ENCODE measurements at places on chromosomes 16 and 17.

- no peak for DNase-seq
Measured at GRCh38 chr16:72992142-72992601, 55.8 kb downstream of the ZFHX3 start.

- DNase-seq: no peak
Measured at GRCh38 chr17:3896108-3896967, 3.5 kb upstream of the CAMKK1 start.

DNA sequence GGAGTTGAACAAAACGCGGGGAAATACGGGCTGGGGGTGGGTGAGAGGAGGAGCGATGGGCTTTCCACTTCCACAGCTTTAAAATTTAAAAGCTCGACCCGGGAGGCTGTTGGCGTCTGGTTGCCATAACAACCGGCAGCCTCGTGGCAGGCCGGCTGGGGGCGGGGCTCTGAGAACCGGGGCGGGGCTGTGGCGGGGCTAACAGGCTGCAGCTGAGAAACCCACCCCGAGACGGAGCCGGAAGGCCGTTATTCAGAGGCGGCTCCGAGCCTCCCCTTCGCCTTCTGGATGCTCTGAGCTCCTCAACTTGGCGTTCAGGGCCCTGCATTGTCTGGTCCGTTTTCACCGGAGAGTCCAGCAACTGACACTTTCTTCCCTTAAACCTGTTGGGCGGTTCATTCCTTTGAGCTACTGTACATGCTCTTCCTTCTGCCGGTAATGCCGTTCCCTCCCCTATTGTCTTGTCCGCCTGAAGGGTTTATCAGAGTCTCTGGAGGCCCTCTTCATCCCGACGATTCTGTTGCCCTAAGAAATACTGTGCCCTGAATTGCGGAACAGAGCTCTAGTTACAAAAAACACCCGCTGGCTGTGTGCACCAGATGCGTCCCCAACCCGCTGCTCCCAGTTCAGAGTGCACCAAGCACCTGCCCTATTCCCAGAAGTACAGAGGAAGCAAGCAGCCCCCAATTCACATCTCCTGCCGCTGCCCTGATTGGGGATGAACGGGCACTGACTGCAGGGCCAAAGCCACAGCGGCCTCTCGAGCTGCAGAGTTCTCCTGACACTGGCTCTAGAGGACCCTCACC lies 596 bp downstream of the DNAAF8 start:
- peak; percentile 93 for DNase-seq

GRCh38 chr16:30997725-30998711 lies 12.4 kb downstream of the STX1B start:
- DNase-seq: no peak

DNA sequence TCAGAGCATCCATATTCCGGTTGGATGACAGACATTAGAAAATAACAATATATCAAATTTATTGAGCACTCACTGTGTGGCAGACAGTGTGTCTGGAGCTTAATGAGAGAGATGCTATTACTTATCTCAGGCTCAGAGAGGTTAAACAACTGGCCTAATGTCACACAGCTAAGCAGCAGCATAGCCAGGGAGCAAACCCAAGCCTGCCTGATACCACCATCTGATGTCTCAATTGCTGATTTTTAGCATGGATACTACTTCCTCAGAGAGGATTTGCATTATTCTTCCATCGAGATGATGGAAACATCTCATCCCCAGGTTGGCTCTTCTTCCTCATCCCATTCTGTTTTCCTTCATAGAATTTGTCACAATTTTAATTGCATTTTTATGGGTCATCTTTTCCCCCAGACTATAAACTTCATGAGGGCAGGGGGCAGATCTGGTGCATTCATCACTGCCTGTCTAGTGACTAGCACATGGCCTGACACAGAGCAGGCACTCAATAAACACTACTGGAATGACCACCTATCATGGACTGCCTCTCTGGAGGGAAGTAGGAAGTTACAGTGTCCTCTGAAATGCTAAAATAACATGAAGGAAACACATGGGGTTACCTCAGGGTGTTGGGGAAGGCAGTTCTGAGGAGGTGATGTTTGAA lies 344.8 kb upstream of the CCL2 start:
- no peak for DNase-seq

GRCh38 chr17:48368352-48368908 lies 61.6 kb downstream of the SKAP1 start:
- no peak for DNase-seq

DNA sequence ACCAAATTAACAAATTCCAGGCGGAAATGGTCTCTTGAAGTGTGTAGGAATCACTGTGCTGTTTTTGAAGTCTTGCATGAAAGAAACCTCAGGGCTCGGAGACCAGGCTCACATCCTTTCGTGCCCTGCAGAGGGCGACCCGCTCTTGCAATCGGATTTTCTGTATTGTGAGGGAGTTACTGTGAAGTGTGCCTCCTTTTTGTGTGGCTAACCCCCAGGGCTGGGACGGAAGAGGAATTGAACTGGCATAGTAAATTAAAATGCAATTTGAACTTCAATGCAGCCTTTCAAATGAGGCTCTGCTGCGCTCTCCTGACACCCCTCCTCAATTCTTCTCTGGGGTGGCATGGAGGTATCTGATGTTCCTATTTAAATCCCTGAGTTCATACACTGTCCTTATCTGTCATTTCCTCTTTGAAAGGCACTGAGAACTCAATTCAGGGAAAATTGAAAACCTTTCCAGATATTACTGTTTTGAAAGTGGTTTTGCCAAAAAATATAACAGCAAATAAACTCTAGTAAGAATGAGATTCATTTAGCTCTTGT lies 51.5 kb upstream of the MGAT5B start:
- DNase-seq: peak; percentile 29

DNA sequence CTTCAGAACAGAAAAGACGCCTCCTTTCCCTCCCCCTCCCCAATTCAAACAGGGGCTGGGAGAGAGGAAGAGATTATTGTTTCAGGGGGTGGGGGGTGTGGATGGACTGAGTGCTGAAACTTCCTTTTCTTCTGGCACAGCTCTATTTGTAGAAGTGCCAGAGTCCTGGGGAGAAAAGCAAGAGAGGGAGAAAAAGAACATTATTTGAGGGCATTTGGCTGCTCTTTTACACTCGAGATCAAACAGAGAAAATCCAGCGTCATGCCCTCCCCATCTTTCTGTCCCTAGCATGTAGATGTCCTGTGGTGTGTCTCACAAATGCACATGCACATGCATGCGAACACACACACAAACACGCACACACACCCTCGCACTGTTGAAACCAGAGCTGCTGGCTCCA lies 13.0 kb downstream of the ARL4D start:
- no peak for DNase-seq

DNA sequence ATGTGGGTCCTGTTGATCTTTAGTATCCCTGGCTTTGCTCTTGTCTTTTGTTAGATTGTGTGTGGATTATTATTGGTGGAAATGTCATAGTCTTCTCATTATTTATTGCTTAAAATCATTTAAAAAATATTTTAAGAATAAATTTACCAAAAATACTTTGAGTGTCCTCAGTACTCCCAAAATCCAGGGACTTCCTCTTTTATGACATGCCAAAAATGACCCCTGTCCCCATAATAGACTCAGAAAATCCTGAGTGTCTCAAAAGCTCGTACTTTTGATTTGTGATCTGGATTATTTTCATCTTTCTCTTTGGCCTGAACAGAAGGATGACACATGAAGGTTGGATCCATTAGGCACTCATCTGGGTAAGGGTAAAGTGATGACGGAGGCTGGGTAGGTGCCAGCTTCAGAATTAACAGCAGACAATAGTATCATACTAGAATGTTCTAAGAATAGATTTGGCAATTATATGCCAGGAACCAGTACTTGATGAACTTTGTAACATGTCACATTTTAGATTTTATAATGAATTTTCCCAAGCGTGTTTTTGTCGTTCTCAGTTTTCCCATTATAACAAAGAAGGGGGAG lies 602.2 kb upstream of the CDH8 start:
- no peak for DNase-seq

- no peak for DNase-seq
Measured at GRCh38 chr16:18839555-18839954, 38.2 kb upstream of the ARL6IP1 start.

- DNase-seq: no peak
Measured at GRCh38 chr17:79837888-79838521, 1.2 kb downstream of the CBX4 start.

DNA sequence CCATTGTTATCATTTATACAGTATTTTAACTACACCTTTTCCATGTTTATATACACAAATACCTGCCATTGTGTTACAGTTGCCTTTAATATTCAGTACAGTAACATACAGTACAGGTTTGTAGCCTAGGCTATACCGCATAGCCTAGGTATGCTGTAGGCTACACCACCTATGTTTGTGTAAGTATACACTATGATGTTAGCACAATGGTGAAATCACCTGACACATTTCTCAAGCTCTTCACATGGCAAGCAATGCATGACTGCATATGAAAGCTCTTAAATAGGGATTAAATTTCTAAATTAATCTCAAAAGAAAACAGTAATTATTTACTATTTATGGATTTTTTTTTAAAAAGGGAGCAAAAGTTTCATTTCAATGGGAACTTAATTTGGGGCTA lies 12.0 kb downstream of the LRRC37B start:
- DNase-seq: no peak

DNA sequence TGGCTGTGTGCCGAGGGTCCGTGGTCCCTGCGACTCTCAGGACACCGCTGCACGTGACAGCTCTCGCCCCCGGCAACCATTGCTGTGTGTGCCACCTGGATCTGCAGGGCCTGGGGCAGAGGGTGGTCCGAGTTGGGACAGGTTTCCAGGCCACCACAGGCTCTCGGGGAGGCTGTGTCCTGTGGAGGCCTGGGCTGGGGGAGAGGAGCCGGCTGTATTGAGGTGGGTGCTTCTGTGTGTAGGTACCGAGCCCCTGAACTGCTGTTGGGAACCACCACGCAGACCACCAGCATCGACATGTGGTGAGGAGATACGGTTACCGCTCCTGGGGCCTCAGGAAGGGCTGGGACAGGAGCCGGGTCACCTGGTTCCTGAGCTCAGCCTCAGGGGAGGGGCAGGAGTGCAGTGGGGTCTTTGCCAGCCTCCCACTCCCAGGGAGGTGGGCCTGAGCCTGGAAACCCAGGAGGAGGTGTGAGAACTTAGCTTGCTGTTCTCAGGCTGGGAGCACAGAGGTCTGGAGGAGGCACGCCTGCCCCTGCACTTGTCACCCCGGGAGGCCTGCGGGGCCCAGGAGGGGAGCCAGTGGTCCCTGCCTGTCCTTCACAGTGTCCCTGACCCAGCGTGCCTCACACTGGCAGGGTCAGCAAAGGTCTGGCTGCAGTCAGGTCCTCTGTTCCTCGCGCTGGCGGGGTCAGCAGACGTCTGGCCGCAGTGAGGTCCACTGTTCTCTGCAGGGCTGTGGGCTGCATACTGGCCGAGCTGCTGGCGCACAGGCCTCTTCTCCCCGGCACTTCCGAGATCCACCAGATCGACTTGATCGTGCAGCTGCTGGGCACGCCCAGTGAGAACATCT lies 7.3 kb downstream of the SPATA2L start:
- no peak for DNase-seq

DNA sequence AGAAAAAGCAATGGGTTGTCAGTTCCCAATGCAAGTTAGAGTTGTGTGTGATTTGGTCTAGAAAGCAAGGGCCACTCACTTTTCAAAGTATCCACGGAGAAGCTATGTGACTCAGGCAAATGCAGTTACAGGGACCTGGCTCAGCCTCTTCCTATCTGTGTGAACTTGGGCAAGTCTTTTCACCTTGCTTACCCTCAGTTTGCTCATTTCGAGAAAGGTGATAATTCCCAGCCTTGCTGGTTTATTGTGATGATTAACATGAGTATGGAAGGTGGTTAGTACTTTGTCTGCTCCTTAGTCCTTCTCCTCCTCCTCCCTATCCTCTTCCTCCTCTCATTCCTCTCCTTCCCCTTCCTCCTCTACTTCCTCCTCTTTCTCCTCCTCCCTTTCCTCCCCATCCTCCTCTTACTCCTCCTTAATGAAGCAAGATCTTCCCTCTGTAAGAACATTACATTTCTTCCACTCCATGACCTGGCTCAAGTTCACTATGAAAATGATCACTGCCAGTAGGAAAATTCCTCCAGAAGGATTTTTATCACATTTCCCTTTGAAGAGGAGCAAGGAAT lies 204.0 kb downstream of the GRIN2A start:
- no peak for DNase-seq

DNA sequence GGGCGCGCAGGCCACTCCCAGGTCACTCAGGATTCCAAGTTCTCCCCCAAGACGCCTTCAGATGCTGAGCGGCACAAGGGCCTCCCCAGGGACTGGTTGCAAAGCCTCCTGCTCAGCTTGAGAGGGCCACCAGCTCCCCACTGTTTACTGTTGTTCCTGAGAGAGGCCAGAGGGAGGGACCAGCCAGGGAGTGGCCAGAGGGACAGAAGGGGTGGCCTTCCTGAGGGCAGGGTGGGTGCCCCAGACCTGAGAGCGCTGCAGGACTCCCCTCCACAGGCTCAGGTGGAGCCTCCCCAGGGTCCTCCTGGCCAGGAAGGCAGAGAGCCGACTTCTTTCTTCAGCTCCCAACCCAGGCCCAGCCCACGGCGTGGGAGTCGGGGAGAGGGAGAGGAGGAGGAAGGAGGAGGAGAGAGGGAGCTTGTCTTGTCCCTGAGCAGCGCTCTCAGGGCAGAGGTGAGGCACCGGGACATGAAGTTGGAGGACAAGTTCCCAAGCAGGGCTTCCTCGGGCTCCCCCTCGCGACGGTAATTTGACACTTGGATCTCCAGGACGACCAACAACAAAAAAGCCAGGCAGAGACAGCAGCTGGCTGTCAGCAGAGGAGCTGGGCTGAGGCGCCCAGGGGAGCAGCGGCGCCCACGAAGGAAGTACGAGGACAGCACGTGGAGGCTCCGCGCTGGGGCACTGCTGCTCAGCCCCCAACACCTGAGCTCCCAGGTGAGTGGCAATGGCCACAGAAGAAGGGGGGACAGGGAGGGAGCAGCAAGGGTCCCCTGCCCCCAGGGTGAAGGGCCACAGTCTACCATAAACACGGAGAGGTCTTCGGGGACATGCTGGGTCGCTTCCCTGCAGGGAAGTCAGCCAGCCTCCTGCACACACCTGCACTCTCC lies 497 bp downstream of the SMIM5 start:
- peak; percentile 25 for DNase-seq

DNA sequence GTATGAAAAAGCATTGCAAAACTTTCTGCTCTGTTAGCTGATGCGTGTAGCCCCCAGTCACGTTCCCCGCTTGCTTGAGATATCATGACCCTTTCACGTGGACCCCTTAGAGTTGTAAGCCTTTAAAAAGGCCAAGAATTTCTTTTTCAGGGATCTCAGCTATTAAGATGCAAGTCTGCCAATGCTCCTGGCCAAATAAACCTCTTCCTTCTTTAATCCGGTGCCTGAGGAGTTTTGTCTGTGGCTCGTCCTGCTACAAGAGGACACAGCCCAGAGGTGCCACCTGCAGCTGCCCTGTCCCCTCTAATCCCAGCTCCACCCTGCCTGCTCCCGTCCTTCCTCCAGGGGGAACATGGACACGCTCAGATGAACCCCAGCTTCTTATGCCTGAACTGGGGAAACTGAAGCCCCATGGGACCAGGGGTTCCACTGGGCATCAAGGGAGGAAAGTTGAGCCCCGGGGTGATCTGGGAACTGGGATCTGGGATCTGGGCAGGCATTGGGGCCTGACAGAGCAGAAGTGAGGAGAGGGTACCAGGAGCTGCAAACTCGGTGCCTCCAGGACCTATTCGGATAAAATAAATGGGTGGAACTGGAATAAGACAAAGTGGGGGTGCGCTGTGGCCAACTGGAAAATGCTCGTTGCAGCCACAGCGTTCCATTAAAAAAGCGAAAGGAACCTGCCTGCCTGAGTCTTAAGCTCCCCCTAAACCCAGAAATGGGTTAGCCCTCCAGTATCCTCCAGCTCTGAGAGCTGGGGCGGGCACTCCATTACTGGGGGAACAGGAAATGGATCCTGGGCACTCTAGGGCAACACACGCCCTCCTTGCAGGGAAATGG lies 19.7 kb downstream of the QPRT start:
- DNase-seq: no peak

GRCh38 chr17:44529864-44530263 lies 26.7 kb upstream of the GPATCH8 start:
- DNase-seq: no peak

Measured in stimulated activated CD8-positive, alpha-beta memory T cell treated with anti-CD3 and anti-CD28 coated beads, Interleukin-7, amount 100 ng/mL, for 1 hour (primary cell).